ENCODE measurements at places on chromosomes 13 and 19.

DNA sequence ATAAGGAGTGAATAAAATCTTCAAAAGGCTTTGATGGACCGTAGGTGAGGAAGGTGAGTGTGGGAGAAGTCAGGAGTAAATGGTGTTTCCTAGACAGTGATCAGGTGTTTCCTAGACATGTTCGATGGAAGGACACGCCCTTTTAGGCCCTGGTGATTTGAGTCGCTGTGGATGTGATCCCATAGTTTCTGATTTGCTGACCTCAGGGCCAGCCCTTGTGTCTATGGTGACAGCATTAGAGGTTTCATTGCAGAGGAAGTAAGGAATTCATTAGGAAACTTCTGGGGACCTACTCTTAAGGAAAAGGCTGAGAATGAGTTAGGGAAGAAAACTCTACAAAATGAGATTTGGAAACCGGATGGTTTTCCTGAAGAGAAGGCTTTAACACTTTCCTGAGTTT is 31.5 kb upstream of the RNF113B start:
- no peak for DNase-seq

DNA sequence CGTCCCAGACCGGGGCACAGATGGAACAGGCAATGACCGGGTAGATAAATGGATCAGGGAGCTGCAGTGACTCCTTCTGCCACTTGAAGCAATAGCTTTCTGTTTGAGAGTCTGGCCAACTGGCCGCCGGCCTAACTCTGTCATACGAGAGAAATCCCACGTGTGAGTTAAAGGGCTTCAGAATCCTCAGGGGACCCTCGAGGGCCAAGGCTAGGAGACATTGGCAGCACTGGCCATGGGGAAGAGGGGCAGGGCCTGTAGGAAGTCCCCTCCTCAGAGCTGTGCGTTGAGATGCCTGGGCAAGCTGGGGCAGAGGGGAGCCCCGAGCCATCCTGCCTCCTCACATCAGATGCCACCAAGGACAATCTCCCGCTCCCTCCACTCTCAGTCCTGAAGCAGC is 51.6 kb downstream of the KLF2 start:
- DNase-seq: no peak

DNA sequence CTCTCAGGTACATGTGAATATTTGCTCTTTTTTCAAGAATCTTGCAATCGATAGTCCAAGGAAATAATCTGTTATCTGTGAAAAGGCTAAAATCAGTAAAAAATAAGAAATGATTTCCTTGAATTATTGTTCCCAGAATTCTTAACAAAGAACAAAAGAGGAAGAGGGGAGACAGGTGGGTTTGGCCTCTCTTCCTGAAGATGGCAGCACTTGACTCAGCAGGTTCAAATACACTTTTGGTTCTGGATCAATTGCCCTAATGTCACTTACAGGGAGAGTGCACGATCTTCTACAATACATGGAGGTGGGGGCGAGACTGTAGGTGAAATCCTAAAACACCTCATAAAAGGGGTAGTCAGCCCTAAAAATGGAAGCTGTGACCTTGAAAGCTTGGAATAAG is 358.7 kb downstream of the IRS2 start:
- no peak for DNase-seq

GRCh38 chr19:38563475-38563874 is 54.3 kb downstream of the MAP4K1 start:
- DNase-seq: no peak

- no peak for DNase-seq
Measured at GRCh38 chr19:31772915-31773314, 423.7 kb upstream of the TSHZ3 start.

DNA sequence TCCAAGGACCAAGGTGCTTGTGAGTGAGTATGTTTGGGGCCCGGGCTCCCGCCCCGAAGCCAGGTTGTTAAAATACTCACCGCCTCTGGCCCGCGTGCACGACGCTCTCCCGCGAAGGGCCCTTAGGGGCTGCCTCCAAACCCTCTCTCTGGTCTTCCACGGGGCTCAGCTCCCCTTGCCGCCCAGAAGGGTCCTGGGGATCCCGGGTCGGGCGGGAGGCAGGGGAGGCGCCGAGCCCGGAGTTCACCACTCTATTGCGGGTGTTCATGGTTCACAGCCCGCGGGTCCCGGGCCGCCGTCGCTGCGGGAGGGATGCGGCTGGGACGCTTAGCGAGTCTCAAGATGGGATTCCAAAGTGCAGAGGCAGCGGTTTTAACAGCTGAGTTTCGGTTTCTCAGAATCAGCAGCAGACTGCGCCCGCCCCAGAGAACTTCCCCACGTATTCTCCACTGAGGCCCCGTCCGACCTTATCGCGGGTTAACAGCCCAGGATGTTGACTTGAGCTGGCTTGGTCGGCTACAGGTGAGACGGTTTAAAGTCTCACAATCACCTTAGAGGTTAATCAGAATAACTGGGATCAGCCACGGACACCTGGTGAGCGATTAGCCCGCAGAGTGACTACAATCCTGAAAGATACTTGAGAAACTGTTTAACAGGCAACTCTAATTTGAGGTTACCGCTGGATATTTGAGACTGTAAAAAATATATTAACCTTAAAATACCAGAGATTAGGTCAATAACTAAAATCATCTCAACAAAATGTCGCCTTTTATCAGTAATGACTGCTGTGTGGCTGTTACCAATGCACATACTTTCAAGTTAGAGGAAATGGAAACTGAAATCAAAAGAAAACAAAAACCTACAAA is at the start of gene EPSTI1:
Gene EPSTI1, minus strand, starts transcription at position 344 of the 866 bp plus-strand sequence. Its CDS starts 76 bp downstream, at position 268.
- DNase-seq: no peak

- no peak for DNase-seq
Measured at GRCh38 chr13:110421061-110421460, 114.0 kb downstream of the COL4A2 start.
